Kidney (tissue), 22 donors: ENCODE measurements at places on chromosomes 7 and 10. TPM values are rescaled to one million over a fixed set of nuclear protein-coding genes. Genes with fewer than 3 reads are reported as not detected.

Gene NPC1L1
- 2.4 TPM for polyA plus RNA-seq

Gene IFRD1
- polyA plus RNA-seq = 24.1 TPM

- H3K27ac ChIP-seq = no peak overlapping the region
- H3K4me1 ChIP-seq = peaks cover 5% of the 10 kb centered on the region
- no peak overlapping the region for H3K4me3 ChIP-seq
- H3K27me3 ChIP-seq = no peaks in the 10 kb centered on the region
- DNase-seq = no peak
Measured at GRCh38 chr10:97879241-97879640, 29.6 kb downstream of the GOLGA7B start.

DNA sequence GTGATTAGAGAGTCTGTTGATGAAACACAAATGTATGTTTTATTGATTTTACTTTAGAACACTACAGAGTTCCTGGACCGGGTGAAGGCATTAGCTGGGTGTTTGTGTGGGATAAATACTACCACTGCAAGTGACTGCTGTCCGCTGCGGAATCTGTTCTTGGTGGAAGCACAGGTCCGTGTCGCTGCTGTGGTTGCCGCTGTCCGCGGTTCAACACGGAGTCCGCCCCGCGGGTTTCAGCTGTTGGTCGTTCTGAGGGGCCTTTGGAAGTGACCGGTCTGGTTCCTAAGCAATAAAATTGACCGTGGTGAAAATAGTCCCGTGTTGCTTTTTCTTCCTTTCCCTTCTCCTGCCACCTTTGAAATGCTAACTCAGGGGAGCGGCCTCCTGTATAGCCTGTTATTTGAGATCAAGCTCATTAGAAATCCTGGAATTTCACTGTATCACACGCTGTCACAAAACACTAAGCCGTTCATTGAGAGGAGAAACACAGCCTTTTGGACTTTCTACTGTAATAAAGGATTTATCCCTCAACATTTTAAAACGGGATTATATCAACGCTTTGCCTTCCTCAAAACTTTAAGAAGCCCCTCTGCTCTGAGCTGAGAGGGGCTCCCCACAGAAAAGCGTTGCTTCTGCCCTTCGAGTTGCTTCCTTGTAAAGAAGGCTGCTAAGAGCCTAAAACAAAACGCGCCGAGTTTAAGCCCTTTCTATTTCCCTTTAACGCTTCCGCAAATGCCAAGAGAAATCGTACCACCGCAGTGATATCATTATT lies 2.6 kb downstream of the NKX6-2 start:
- no peak for DNase-seq
- peaks cover 6% of the 10 kb centered on the region for H3K36me3 ChIP-seq
- no peak overlapping the region for H3K4me3 ChIP-seq
- no peaks in the 10 kb centered on the region for H3K4me1 ChIP-seq

DNA sequence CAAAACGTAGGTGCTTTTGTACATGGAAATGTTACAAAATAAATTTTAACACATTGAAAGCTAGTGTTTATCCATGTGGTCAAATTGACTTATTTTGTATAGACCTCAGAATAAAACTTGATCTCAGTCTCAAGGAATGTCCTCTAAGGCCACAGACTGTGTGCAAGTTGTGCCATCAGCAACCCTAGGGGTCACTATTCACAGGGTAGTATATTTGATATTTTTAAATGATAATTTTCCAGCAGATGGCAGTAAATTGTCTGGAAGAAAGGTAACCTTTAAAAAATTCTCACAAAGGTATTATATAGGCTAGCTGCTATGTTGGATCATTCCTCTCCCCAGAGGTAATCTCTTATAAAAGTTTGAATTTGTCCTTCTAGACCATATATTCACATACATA lies 12.9 kb upstream of the SNX10 start:
- H3K27me3 ChIP-seq = no peaks in the 10 kb centered on the region
- no peak overlapping the region for H3K27ac ChIP-seq
- H3K4me1 ChIP-seq = no peaks in the 10 kb centered on the region

- no peak for DNase-seq
- H3K4me1 ChIP-seq = peaks cover 5% of the 10 kb centered on the region
- H3K4me3 ChIP-seq = no peak overlapping the region
- H3K27me3 ChIP-seq = no peaks in the 10 kb centered on the region
- H3K36me3 ChIP-seq = no peaks in the 10 kb centered on the region
Measured at GRCh38 chr10:30056281-30056680, 3.1 kb downstream of the JCAD start.

- DNase-seq = no peak
- H3K27ac ChIP-seq = no peak overlapping the region
- H3K36me3 ChIP-seq = no peaks in the 10 kb centered on the region
- H3K4me3 ChIP-seq = no peak overlapping the region
Measured at GRCh38 chr7:127900732-127901685, 130.2 kb downstream of the LRRC4 start.
